ENCODE measurements at places on chromosomes 6 and 20.

DNA sequence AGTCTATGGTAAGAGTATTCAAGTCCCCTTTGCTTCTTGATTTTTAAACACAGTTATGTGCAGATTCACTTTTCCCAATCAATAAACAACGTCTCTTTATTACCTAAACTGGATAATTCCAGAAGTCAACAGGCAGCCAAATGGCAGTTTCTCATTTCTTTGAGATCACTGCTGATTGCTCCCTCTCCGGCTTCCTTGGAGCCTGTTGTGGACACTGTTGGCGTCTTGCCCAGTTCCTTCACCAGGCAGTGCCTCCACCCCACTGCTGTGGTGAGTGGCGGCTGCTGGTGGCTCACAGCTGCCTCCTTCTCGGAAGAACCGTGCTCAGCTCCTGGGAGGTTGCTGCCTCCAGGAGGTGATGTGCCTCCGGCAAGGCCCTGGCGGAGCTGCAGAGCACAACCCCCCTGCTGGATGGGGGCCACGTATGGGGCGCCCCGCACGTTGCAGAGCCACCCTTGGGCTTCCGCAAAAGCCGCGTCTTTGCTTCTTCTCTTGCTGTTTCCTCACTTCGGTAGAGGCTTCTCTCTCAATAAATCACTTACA, 105.1 kb upstream of the CNKSR3 start:
- no peak for DNase-seq

GRCh38 chr6:1594445-1595200, 15.1 kb upstream of the FOXC1 start:
- no peak for DNase-seq

GRCh38 chr20:16362642-16363041, 210.6 kb downstream of the KIF16B start:
- DNase-seq, result no peak

DNA sequence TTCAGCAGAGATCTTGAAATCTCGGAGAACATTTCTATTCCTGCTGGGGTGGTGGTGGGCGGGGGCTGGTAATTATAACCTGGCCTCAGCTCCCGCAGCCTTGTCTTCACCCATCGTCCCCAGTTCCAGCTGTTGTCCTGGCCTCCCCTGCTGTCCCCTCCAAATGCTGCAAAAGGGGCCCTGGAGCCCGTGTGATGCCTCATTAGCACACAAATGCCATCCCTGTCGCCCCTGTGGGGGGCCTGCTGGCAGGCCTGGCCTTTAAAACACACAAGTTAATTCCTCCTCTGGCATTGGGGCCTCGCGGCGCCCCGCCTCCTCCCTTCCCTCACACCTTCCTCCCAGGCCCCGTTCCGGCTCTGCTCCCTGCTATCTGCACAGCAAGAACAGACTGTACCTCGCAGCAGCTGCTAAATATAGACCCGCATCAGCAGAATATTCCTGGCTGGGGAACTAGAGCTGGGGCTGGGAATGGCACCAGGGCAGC, 85.7 kb downstream of the CDH22 start:
- DNase-seq, result no peak

DNA sequence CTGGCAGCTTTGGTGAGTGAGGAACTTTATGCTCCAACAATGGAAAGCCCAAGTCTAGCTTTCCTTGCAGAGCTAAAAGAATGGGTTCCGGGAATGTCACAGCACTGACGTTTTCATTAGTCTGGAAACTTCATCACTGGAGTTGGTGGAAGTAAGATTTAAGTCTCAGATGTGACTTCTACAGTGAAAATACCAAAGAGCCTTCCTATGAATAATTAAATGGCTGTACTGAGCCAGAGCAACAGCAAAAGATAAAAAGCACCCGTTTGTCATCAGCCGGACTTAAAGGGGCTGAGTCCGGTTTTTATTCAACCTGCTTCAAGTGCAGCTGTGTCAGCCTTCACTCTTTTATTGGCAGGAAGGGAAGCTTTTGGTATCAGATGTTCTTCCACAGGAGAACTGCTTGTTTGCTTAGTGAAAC, 46.5 kb upstream of the SHLD1 start:
- no peak for DNase-seq

- DNase-seq, result no peak
Measured at GRCh38 chr20:47622118-47622665, 120.5 kb downstream of the NCOA3 start.

DNA sequence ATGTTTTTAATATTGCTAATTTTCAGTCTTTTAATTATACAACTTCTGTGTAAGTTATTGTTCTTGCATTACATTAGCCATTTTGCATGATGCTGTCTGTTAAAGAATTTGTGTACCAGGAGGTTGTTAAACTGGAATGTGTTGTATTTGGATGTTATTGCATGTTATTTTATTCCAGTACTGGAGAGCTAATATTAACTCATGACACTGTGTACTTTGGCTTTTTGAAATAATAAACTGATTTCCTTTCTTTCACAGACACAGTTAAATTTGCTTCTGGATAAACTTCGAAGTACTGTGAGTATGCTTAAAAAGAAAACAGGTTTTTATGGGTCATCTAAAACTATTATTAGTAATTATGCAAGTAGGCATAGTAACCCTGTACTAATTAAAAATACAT, 121.3 kb downstream of the MYO6 start:
- no peak for DNase-seq

DNA sequence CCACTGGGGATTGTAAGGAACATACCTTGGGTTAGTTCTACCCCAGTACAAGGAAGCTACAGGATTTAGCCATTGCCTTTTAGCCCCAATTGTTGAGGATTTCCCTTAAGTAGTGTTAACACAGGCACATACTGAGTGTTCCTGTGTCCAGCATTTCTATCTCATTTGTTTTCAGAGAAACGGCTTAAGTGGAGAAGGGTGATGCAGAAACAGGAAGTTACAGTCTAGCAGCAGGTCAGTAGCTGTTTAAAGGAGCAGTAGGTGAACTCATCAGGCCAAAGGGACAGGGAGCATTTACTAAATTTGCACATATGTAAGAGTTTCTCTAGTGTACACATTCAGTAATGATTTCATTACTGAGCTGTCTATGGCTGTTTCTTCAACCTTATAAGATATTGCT, 644.2 kb upstream of the GJE1 start:
- no peak for DNase-seq

All from RWPE2 (cell line).